ENCODE measurements at places on chromosomes 5 and 9. TPM values are rescaled to one million over a fixed set of nuclear protein-coding genes. Genes with fewer than 3 reads are reported as not detected.

The ABCA1 gene
- total RNA-seq: 17.5 TPM

GRCh38 chr5:98535901-98536300, 237.6 kb upstream of the RGMB start:
- H3K4me1 ChIP-seq: no peaks in the 10 kb centered on the region
- H3K27me3 ChIP-seq: no peaks in the 10 kb centered on the region
- DNase-seq: no peak

DNA sequence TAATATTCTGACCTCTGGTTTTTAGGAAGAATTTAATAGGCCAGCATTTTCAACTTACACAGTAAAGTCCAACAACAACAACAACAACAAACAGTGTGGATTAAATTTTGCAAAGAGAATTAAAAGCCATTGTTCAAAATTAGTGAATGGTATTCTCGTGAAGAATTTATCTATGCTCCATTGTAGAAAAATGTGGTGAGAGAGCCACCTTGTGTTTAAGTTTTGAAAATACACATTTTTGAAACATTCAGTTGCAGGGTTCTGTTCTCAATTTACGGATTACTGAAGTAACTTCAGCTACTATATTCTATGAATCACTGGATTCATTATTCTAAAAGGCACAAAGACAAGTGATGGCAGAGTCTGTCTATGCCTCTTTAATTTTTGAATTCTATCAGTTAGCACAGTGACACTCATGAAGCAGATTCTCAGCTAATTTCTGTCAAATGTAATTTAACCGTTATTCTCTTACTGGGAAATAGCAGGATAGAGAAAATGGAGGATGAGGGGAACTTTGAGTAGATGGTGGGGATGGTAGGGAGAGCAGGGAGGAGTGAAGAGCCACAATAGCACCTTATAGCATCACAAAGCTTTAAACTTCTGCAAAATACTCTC, 11.0 kb downstream of the CCDC152 start:
- H3K27ac ChIP-seq: no peak overlapping the region
- DNase-seq: no peak
- no peaks in the 10 kb centered on the region for H3K4me1 ChIP-seq
- no peaks in the 10 kb centered on the region for H3K36me3 ChIP-seq
- H3K27me3 ChIP-seq: no peaks in the 10 kb centered on the region

GRCh38 chr9:129439242-129439641, 181.7 kb downstream of the C9orf50 start:
- no peaks in the 10 kb centered on the region for H3K27me3 ChIP-seq
- DNase-seq: no peak
- H3K27ac ChIP-seq: peak overlapping the region; percentile 26

DNA sequence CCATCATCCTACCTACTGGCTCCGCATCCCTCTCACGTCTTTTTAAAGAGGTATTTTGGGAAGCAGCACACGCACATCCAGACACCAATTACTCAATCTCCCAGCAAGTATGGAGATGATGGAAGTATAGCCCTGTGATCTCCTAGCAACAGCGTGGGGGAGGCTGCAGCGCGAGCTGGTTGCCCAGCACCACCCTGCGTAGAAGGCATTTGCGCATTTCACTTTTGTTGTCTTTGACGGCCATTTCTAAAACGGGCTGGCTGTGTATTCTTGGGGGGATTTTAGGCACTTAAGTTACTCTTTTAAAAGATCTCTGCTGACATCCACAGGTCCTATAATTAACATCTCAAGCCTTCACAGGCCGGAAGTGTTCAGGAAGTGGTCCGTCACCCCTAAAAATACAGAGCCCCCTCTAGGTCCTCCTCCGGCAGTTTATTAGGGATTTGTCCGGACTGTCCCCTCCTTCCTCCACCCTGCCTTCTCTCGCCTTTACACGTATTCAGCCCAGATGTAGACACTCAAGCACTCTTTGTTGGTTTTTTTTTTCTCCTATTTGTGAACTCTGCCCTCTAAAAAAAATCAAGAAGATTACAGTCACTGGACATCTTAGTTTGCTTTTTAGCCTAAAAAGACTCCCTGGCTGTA, 371.4 kb downstream of the NTRK2 start:
- no peaks in the 10 kb centered on the region for H3K4me1 ChIP-seq
- no peak overlapping the region for H3K4me3 ChIP-seq
- H3K27ac ChIP-seq: no peak overlapping the region

DNA sequence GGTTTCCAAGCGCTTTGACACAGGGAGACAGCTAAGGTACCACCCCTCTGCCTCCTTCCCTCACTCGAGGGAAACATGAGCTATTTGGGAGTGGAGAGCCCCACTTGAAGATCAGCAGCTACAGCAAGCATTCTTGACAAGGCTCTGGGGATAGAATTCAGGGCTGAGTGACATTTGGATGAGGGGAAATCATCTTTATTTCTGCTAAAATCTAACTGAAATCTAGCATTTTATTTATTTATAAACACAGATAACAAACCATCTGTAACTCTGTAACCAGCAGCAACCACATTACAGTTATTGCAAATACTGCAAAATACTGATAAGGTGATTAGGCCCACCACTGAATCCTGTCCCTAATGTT, 22.4 kb downstream of the RNF130 start:
- no peak overlapping the region for H3K27ac ChIP-seq
- H3K36me3 ChIP-seq: no peaks in the 10 kb centered on the region
- H3K27me3 ChIP-seq: no peaks in the 10 kb centered on the region

DNA sequence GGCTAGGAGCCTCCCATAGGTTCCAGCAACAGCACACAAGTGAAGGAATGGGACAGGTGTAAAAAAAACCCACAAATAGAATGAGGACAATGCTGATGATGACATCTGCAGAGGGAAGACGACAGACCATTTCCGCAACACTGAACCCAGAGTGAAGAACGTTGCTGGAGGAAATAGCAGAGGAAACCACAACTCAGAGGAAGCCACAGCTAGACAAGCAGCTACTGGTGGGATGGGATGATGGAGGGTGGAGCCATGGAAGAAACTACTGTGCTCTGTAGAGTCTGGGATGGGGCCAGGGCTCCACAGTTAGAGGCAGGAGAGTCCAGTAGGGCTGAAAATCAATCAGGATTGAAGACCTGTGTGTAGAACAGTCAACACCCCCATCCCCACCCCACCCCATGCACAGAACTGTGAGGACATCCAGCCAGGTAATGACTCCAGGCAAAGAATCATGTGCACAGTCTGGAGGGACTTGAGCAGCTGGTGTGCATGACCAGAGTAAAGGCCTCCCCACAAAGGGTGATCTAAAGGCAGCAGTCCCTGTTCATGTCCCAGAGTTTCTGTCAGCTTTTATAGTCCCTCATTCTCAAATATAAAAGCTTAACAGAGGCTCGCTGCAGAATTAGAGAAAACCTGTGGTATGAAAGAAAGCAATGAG, 65.2 kb upstream of the SPIN1 start:
- DNase-seq: no peak
- no peaks in the 10 kb centered on the region for H3K36me3 ChIP-seq
- no peak overlapping the region for H3K4me3 ChIP-seq
- H3K27me3 ChIP-seq: no peaks in the 10 kb centered on the region

DNA sequence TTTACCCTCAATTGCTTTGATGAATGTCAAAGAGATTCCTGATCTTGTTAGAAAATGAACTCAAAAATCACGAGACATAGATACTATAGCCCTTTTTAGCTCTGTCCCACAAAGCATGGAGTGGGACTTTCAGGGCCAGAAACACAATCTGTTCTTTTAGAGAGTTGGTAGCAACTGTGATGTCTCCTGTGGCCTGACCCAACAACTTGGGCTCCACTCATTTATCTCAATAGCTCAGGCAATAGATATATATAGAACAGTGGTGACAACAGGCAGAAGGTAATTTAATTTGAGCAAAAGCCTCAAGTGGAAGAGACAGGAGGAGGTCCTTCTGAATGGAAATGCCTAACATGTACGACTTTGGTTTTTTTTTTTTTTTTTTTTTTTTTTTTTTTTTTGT, 25.2 kb downstream of the TLR4 start:
- H3K36me3 ChIP-seq: no peaks in the 10 kb centered on the region
- no peak for DNase-seq
- no peak overlapping the region for H3K4me3 ChIP-seq
- H3K27me3 ChIP-seq: no peaks in the 10 kb centered on the region
- no peak overlapping the region for H3K27ac ChIP-seq

DNA sequence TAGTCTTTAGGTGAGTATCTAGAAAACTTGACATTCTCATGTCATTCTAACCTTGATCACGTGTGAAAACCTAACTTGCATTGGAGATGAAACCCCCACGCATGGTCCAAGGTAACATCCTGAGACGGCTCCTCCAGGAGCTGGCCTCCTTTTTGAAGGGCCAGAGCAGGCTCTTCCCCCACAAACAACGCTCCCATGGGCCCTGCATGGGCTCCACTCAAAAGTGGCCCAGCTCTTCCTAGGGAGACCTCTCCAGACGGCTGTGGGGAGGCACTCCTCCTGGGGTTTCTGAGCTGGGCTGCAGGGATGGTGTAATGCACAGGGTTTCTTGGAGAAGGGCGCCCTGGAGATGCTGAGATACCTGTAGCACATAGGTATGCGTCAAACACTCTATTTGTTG, 296.2 kb upstream of the IRX1 start:
- H3K27me3 ChIP-seq: no peaks in the 10 kb centered on the region
- no peaks in the 10 kb centered on the region for H3K36me3 ChIP-seq
- H3K4me1 ChIP-seq: no peaks in the 10 kb centered on the region
- H3K4me3 ChIP-seq: no peak overlapping the region

DNA sequence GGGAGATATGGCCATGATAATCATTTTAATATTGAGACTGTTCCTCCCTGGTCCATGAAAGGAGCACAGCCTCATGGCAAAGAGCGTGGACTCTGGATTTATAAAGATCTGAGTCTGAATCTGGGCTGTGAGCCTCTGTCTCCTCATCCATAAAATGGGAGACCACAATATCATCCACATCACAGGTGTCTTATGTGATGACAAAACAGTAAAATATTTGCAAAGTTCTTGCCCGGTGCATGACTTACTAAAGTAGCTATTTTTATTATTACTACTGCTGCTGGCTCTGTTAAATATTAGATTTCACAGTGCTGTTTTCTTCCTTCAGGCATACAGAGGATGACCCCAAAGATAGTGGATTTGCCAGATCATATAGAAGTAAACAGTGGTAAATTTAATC, 74.1 kb downstream of the TEK start:
- H3K36me3 ChIP-seq: no peaks in the 10 kb centered on the region
- no peaks in the 10 kb centered on the region for H3K4me1 ChIP-seq
- no peak overlapping the region for H3K4me3 ChIP-seq

The SLC38A9 gene
- total RNA-seq: 24.3 TPM

The GLDC gene
- total RNA-seq: 0.79 TPM

The PCDHGA8 gene
- total RNA-seq: 3.8 TPM

- H3K27me3 ChIP-seq: no peaks in the 10 kb centered on the region
- no peaks in the 10 kb centered on the region for H3K4me1 ChIP-seq
- H3K27ac ChIP-seq: no peak overlapping the region
- H3K36me3 ChIP-seq: no peaks in the 10 kb centered on the region
- DNase-seq: no peak
- no peak overlapping the region for H3K4me3 ChIP-seq
These were observed 148.1 kb downstream of the MPDZ start for GRCh38 chr9:13131416-13131815.

DNA sequence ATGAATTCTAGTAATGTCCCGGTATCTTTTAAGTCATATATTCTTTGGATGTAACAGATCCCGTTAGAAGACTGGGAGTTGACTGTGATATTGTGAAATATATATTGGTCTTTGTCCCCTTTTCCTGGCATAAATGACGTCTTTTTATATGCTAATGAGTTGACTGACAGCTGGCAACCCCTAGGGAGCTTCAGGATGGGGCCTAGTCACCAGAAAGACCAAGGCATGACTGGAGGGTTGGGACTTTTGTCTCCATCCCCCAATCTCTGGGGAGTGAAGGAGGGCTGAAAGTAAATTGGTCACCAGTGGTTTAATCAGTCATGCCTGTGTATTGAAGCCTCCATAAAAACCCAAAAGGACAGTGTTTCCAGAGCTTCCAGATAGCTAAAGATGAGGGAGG, 241.6 kb downstream of the PJA2 start:
- DNase-seq: no peak
- no peak overlapping the region for H3K4me3 ChIP-seq
- no peak overlapping the region for H3K27ac ChIP-seq
- H3K36me3 ChIP-seq: no peaks in the 10 kb centered on the region
- H3K4me1 ChIP-seq: no peaks in the 10 kb centered on the region

The GZMA gene
- 0.51 TPM for total RNA-seq

The FOXD4L6 gene
- total RNA-seq: not detected

Data from ovary (tissue), 10 donors.